ENCODE measurements at places on chromosomes 16 and 17.
A peak's percentile ranks its signal among the peaks of the same experiment; 100 is the strongest.

DNA sequence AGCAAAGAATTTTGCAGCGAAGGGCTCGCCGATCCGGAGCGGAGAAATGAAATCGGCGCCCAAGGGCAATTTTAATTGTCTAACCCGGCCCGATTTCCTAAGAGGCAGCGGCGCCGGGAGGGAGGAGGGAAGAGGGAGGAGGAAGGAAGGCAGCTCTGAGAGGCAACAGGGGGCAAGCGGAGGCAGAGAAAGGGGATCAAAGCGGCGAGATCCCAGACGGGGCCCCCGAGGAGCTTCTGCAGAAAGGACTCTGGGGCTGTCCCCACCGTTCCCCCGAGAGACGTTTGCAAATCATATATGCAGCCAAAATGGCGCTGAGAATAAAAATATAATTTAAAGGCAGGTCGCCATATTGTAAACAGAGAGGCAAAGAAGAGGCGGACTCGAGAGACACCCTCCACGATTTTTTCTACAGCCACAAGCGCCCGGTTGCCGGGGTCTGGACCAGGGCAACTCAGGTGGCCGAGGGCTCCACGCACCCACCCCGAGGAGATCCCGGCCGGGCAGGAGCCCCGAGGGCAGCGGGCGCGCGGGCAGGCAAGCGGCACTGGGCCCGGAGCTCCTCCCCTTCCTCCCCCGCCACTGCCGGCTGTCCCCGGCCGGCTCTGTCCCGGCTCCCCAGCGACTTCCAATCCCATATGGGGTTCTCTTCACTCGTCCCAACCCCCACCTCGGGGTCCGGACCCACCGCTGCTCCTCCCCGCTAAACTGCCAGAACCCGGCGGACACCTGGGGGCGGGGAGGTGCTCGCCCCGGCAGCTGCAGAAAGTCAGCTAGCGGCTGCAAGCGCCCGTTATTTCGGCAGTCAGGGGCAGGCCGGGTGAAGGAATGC lies 1.9 kb downstream of the PHF12 start:
- DNase-seq = peak; percentile 36

GRCh38 chr16:20976576-20976975 lies 76.0 kb downstream of the LYRM1 start:
- DNase-seq = no peak

DNA sequence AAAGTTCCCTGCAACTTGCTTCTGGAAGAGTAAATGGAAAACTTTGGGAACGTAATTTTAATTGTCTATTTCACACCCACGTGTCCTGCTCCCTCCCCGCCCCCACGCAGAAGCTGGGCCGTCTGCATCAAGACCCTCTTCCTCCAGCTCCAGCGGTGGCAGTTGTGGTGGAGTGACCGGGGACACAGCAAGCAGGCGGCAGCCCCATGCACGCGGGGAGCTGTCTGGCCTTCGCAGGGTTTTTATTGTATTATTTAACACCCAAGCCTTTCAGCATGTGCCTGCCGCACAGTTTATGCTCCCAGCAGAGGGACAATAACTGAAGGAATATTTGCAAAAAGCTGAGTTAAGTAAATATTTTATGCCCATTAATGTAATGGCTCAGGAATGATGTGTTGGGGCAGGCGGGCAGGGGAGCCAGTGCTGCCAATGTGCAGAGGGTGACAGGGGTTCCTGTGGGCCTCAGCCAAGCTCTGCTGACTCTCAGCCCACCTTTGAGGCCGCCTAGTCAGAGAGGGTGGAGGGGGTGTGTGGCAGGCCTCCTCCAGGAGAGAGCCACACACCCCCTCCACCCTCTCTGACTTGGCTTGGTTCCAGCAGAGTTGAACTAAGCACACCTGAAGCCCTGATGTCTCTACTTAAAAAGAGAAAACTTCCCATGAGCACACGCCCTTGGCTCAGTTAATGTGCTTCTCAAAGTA lies 32.4 kb upstream of the ENPP7 start:
- no peak for DNase-seq

GRCh38 chr16:67246756-67247191 lies 507 bp downstream of the FHOD1 start:
- DNase-seq = no peak

DNA sequence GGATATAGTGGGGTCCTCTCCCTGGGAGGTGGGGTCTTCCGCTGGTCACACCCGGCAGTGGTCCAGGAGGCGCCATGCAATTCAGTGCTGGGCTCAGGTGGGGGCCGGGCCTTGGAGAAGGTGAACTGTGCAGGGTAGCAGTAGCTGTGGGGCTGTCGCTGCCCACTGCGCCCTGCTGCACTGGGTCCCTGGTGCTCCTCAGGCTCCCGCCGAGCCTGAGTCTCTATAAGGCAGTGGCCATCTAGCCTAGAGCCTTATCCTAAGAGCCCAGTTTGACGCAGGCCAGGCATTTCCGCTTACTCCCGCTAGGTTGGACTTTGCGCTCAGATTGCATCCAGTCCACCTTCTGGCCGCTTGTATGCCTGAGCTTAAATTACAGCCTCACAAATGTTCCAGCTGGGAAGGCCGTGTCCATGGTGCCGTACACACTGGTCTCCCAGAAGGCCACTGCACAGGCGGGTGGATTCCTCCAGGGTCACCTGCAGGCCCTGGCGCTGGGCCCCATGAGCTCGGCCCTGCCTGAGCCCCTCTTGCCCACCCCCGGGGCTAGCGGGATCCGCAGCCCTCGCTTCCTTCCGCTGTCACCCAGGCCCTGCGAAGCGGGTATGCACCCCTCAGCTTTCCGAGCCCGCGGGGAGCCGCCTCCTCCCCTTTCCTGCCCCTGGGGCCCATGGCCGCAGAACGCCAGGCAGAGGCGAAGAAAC lies 1762.2 kb downstream of the TP53TG3F start:
- DNase-seq = no peak

GRCh38 chr16:80463326-80463725 lies 77.5 kb upstream of the DYNLRB2 start:
- no peak for DNase-seq

GRCh38 chr17:38352245-38353085 lies 821 bp downstream of the SOCS7 start:
- DNase-seq = peak; percentile 5

GRCh38 chr17:31493656-31494155 lies 102.2 kb downstream of the RAB11FIP4 start:
- DNase-seq = no peak

- DNase-seq = no peak
Measured at GRCh38 chr17:17822189-17822588, 14.6 kb downstream of the SREBF1 start.

- no peak for DNase-seq
Measured at GRCh38 chr16:53953336-53953735, 249.4 kb downstream of the FTO start.

DNA sequence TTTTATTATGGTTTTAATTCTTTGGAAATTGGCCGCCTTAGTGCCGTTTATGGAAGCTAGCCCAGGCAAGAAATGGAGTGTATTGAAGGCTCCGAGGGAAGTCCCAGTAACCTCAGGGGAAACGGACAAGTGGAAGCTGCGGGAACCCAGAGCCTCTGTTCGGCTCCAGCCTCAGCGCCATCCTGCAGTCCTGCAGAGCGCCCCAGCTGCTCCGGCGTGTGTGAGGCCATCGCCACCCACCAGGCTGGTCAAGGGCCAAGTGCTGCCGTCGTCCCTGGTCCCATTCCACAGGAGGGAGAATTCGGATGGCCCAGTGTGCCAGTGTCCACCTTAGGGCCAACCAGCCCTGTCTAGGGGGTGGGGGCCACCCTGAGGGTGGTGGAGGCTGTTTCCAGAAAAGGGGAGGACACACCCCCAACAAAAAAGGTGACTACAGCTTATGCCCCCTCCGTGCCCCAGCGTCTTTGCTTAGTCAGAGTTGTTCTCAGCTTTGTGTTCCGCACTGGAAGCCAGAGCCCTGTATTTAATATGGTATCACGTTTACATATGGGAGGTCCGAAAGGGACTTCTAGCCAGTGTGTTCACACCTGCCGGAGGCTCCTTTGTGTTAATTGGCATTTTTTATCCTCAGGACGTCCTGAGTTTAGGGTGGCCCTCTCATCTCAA lies 13.0 kb downstream of the MGRN1 start:
- no peak for DNase-seq

DNA sequence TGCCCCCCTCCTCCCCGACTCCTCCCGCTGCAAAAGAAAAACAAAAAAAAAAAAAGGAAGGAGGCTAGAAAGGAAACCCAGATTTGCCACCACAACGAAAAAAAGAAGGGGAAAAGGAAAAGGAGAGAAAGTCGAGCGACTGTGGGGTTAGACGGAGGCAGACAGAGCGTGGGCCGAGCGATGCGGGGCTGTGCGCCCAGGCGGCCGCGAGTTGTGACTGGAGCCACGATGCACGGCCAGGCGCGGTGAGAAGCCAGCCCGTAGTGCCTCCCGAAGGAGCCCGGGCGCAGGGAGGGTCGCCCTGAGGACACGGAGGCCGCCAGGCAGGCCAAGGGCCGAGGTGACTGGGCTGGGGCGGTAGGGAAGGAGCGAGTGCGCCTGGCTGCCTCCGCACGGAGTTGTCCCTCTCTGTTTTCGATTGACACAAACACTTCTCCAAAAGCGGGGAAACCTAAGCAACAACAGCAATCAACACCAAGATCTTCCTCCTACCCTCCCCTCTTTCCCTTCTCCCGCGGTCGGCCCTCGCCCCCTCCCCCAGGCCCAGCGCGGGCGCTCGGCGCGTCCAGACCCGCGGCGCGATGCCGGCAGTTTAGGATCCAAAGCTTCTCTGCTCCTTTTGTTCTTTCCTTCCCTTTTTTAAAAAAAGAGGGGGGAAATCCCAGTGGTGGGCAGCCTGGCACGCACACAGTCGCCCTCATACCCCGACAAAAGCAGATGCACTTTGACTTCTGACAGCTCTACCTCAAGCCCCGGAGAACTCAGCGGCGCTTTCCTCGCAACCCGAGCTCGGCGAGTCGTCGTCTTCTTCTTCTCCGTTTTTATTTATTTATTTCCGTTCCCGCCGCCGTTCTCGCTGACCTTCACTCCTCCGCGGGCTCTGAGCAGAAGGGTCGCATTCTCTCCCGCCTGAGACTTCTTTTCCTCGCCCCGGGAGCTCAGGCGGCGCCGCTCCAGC lies at the start of gene LHX1:
TSS of gene LHX1 (plus strand) at position 475 of the 958 bp plus-strand sequence. CDS start 723 bp downstream, outside the sequence.
- DNase-seq = no peak

DNA sequence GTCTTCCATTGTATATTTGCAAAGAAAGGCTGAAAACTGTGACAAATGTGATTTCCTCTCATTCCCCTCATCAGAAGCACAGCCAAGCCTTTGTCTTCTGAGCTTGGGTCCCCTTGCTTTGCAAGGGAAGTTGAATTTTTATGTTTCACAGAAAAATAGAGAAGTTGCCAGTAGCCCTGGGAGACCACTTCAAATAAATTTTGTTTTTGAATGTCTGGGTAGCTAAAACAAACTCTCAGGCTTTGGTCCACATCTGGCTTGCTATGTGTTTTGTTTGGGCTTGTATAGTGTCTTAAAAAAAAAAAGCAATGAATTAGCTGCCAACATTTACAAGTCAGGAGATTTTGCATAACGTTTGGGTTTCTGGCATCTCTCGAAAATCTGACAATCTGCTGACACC lies 24.1 kb downstream of the PIK3R6 start:
- no peak for DNase-seq

DNA sequence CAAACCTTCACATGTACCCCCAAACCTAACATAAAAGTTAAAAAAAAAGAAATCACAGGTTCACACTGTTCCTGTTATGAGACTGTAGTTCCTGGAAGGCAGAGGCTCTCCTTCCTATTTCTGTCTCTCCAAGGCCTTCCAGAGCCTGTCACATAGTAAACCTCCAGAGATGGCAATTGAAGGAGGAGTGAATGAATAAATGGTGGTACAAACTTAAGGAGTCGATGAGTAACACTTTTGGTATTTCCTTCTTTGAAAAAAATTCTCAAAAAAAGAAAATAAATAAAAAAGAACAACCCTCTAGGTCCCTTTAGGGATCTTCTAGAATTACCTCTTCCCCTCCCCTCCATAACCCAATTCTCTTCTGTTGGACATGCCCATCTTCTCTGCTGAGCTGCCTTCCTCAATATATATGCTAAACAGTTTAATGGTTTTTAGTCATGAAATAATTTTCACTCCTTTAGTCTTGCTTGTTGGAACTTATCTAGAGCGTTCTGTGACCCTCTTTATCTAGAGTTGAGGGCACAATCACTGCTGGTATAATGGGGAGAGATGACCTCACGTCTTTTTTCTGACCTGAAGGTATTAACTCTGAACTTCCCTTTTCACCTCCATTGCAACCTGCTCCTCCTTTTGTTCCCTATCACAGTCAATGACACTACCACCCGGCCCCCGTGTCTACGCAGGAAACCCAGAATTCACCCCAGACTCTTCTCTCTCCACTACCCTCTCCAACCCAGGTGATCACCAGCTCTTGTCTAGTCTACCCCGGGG lies 1.7 kb upstream of the TAF15 start:
- DNase-seq = no peak

- DNase-seq = peak; percentile 34
Measured at GRCh38 chr16:50708373-50709060, 15.1 kb downstream of the NOD2 start.

DNA sequence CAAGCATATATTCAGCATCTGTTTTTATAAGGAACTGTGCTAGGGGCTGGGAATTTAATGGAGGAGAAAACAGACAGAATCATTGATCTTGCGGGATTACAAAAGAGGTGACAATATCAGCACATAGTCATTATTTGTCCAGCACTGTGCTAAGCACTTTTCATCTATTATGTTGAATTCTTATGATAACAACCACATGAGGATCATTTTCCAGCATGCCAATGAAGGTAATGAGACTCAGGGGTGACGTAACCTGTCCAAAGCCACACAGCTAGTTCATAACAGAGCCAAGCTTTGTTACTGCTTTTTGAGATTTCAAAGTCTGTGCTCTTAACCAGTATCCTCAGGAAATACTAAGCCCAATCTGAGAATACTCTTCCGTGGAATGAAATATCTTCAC lies 503.3 kb downstream of the CDH13 start:
- DNase-seq = no peak

GRCh38 chr16:68417711-68418301 lies 30.5 kb downstream of the SMPD3 start:
- peak; percentile 72 for DNase-seq

DNA sequence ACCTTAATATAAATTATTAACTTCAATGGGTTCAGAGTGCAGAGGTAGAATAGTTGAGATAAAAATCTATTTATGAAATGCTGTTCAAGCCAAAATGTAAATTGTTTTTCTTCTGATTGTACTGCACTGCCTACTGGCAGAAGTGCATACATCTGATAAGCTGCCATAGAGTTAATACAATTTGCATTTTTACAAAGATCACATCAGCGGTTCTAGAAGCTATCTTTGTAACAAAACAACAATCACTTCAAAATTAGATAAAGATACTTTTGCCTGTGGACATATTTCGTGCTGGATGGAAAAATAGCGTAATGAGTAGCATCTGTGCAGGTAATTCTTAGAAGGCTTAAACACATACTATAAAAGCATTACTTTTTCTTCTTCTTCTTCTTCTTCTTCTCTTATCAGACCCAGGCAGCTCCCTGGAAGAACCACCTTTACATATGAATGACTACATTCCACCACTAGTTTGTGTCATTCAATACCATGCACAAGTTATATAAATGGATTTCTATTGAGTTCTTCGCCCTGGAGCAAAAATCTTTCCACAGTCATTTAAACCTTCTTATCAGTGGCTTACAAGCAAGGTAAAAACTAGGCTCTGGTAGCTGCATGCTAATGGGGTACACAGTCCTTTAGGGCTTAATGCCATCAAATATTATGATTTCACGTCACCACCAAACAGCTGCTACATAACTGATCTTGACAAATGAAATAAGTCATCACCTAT lies 47.0 kb downstream of the SYNRG start:
- no peak for DNase-seq

- DNase-seq = no peak
Measured at GRCh38 chr17:60169921-60170817, 20.4 kb downstream of the CA4 start.

- DNase-seq = no peak
Measured at GRCh38 chr17:48616717-48617470, 1.8 kb upstream of the HOXB8 start.

GRCh38 chr16:49701789-49702494 lies 154.0 kb downstream of the ZNF423 start:
- no peak for DNase-seq
